MCF 10A (cell line): ENCODE measurements at places on chromosomes 6 and 20. TPM values are rescaled to one million over a fixed set of nuclear protein-coding genes. Genes with fewer than 3 reads are reported as not detected.

DNA sequence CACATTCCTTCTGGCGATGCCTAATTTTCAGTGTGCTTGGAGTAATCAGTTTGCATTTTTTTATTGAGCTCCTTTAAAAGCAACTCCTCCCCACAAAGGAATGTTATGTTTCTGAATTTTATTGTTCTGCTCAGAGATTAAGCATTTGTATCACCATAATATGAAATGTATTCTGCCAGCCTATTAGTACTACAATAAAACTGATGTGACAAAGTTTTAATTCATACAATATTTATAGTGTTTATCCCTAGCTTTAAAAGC lies 236.9 kb upstream of the ASCC3 start:
- DNase-seq: no peak

Gene SYTL3
- 0.65 and 0.83 TPM in 2 replicates for total RNA-seq

GRCh38 chr6:90266905-90267621 lies 29.6 kb downstream of the BACH2 start:
- no peak for DNase-seq

Gene ENPP1
- total RNA-seq: 1.4 and 2.8 TPM in 2 replicates

- peak; percentile 62 for DNase-seq
These were observed 44.8 kb downstream of the RIPOR3 start for GRCh38 chr20:50646483-50646996.
